Lower lobe of right lung (tissue), 2 donors: ENCODE measurements at places on chromosomes 11 and 22. TPM values are rescaled to one million over a fixed set of nuclear protein-coding genes. Genes with fewer than 3 reads are reported as not detected.
A peak's percentile ranks its signal among the peaks of the same experiment; 100 is the strongest.

DNA sequence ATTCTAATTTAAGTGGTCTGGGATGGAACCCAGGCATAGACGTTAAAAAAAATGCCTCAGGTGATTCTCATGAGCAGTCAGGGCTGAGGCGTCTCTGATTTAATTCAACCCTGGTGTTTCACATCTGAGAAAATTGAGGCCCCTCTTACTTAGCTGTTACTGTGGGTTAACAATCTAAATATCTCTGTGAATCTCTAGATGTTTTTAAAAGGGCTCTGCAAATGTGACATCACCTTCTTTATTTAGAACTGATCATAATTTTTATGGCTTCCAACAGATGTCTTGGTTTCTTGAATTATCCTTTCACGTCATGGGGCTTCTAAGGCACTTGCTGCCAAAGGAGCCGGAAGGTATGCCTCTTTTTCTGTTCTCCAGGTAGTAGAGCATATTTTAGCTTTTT lies 76.1 kb upstream of the LIN7C start:
- no peak for DNase-seq

- DNase-seq = no peak
Measured at GRCh38 chr22:30433773-30434172, 8.2 kb downstream of the MTFP1 start.

GRCh38 chr11:69925366-69926196 lies 106.4 kb upstream of the FGF3 start:
- DNase-seq = peak; percentile 28

The SCN4B gene
- 6.0 TPM for total RNA-seq

The ASRGL1 gene
- 39.7 TPM for total RNA-seq
